ENCODE measurements at places on chromosomes 7 and 10. TPM values are rescaled to one million over a fixed set of nuclear protein-coding genes. Genes with fewer than 3 reads are reported as not detected.

PALS2 gene
- 167 TPM for total RNA-seq

SKAP2 gene
- total RNA-seq, result 28.3 TPM

EXOC6 gene
- total RNA-seq, result 24.5 TPM

COPG2 gene
- 14.0 TPM for total RNA-seq

GRCh38 chr7:132991615-132992587 is 90.0 kb downstream of the CHCHD3 start:
- DNase-seq, result no peak

DNA sequence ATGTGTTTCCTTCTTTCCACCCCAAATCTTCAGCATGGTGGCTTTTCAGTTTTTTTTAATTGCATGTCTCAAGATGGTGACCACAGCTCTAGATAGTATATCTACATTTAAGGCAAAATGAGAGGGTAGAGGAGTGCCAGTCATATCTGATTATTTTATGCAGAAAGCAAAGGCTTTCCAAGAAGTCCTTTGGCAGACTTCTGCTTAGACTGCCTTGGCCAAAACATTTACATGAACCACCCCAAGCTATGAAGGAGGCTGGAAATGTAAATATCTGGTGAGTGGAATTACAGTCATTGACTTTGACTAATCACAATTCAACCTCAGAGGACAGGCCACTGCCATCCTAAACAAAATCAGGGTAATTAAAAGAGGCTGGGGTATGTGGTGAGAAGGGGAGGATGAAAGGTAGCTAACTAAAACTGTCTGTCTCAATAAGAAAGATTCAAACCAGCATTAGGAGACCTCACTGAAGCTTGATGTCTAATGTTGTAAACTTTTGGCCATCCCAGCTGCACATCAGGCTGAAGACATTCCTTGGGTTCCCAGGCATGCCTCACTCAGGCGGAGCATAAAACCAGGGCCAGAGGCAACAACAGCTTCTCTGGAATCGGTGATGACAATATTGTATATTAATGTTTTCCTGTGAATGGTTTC is 53.4 kb downstream of the PPP1R3C start:
- DNase-seq, result no peak

GRCh38 chr10:98170249-98171117 is 36.0 kb downstream of the R3HCC1L start:
- no peak for DNase-seq

GRCh38 chr10:77501846-77502261 is 135.8 kb downstream of the KCNMA1 start:
- DNase-seq, result no peak

GRCh38 chr10:50894312-50894711 is 8.9 kb upstream of the A1CF start:
- no peak for DNase-seq

- DNase-seq, result no peak
These were observed 3.5 kb upstream of the CALML5 start for GRCh38 chr10:5502571-5503476.

- no peak for DNase-seq
These were observed 57.3 kb downstream of the TCF7L2 start for GRCh38 chr10:113007343-113007771.

All from dorsolateral prefrontal cortex (tissue), 122 donors.